ENCODE measurements at places on chromosomes 6 and 20. TPM values are rescaled to one million over a fixed set of nuclear protein-coding genes. Genes with fewer than 3 reads are reported as not detected.

SMOC2 gene
- 16.4 TPM for total RNA-seq

GRCh38 chr6:21869085-21869771, 275.7 kb downstream of the SOX4 start:
- DNase-seq, result no peak

HDAC2 gene
- 41.3 TPM for total RNA-seq

- no peak for DNase-seq
These were observed 11.5 kb upstream of the GLP1R start for GRCh38 chr6:39037082-39037508.

DNA sequence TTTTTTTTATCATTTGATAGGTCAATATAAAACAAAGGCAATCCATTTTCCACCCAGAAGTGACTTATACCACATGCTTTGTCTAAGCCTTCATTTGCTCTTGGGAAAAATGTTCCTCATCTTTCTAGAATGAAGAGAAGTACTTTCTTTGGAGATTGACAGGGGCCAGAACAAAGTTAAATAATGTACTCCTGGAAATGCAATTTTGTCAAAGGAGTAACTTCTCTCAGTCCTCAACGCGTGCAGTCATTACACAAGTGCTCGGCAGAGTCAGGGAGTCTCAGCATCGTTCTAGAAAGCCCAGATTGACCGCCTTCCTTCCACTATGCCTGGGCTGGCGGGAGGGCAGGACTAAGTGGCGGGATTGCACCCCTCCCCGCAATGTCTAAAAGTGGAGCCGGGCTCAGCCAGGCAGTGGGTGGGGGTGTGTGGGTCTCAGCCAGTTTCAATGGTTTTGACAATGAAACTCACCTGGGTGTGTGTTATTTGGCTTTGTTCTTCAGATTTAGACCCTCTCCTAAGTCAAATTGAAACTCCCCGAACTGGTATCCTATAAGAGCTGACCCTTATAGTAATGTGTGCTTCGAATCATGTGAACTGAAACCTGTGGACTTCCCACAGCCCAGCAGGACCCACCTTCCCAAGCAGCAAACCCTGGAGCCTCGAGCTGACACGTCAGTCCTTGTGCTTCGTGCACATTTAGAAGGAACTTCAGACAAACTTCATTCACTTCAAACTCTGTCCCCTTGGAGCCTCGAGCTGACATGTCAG, 63.2 kb upstream of the DUSP22 start:
- DNase-seq, result no peak

DNA sequence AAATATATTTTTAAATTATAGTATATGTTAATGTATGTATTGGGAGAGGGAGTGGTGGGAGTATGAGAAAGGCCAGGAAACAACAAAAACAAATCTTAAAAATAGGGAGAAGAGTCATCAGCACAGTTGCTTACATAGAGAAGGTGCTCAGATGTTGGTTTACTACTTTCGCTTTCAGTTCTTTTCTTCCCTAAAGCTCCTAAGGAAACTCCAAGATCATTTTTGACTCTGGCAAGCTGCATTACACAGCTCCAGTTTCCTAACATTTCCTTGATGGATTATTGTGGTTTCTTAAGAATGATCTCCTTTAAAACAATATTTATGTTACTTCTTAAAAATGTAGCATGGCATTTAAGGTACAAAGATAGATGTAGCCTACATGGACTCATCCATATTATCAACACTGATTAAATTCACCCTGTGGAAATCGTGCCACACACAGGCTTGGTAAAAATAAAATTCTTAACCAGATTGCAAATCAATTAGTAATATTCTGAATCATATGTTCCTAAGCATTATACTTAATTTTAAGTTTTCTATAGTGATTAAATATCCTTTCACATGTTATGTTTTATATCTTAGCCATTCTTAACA, 118.0 kb upstream of the MAN1A1 start:
- DNase-seq, result no peak

DNA sequence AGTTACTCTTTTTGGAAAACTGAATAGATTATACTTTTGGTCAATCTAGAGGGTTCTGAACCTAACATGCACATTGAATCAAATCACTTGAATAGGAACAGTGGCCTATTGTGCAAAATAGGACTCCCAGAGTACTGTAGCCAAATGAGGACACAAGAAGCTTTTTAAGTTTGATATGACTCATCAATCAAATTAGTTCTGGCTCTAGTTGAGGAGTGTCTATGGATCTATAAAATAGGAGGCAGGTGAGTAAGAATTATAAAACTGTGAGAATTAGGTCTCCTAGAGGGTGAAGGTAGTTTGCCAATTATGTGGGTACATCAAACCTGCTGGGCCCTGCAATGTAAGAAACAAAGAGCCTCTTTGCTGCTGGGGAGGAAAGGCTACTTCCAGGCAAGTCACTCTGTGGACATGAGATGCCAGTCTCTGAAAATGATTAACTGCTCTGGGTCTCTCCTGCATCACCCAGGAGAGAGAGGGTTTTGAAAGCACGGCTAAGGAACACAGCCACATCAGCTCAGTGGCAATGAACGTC, 112.3 kb downstream of the RCAN2 start:
- no peak for DNase-seq

DNA sequence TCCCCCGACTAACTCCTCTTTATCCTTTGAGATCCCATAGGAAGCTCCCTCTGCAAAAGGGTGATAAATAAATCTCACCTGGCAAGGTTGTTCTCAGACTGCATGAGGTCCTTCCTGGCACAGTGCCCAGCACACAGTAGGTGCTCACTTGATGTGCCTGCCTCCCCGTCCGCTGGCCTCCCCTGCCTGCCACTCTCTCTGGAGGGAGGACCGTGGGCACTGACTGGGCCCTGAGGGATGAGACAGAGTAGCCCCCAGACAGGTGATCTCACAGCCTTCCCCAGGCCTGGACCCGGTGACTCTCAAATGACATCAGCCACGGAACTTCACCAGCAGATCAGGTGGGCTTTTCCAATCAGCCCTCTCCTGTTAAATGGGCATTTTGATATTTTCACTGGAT, 57.4 kb downstream of the CHMP4B start:
- DNase-seq, result no peak

DNA sequence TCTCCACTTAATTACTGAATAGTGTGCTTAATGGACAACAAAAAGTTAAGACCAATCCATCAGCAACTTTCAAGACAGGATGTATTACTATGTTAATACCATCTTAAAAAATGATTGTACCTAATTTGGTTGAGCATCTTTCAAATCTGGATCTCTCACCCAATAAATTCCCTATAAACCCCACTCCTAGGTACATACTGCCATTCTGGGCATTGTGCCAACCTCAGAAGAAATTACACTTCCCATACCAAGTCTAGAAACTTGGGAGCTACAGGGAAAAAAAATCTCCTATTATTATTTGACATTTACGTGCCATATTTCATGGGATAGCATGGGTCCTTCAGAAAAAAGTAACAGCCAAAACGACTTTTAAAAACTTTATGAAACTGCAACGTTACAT, 5.1 kb downstream of the SYNCRIP start:
- no peak for DNase-seq

DNA sequence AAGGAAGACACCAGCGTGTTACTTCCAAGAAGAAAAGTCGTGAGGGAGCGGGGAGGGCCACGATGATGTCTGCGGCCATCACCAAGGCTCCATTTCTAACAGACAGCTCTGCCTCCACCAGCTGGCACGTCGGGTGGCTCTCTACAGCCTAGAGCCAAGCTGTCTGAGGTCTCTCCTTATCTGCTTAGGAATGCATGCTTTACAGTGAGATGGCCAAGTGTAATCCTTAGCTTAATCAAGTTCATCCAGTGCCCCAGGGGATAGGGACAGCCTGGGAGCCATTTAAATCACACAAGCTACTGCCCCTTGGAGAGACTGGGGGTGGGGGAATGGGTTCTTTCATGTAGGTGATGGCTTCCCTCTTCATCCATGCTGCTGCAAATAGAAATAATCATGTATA, 213.8 kb upstream of the CST7 start:
- DNase-seq, result no peak

KCNK17 gene
- not detected for total RNA-seq

- peak; percentile 87 for DNase-seq
These were observed 102.5 kb downstream of the NOL4L start for GRCh38 chr20:32482442-32483261.

DNA sequence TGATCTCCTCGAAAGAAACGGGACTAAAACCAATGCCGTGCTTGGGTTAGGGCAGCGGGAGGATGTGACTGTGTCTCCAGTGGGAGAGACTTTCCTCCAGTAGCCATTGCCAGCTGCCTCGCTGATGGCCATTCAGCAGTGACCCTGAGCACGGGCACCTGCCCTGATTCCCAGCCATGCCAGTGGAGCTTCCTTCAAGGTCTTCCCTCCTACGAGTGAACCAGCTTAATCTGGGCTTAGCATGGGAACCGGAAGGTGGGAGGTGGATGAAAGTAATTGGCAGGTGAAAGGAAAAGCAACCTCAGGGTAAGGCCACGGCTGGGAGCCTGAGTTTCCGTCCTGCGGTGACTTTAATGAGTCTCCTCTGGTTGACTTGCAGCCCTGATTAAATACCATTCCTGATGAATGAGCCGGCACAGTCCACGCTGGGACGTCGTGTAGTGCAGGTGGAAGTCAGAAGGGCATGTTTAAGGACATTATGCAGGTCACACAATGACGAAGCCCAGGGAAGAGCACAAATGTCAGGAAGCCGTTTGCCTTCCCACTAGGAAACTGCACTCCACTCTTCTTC, 813.5 kb downstream of the QKI start:
- DNase-seq, result no peak

C20orf204 gene
- 0.30 TPM for total RNA-seq

- DNase-seq, result no peak
These were observed 45.1 kb upstream of the BHLHE23 start for GRCh38 chr20:63051911-63052310.

GRCh38 chr6:49815166-49815565, 28.1 kb upstream of the PGK2 start:
- DNase-seq, result no peak

- DNase-seq, result no peak
These were observed 94.8 kb downstream of the MBOAT1 start for GRCh38 chr6:20117474-20117873.

NKX2-2 gene
- total RNA-seq, result not detected

DNA sequence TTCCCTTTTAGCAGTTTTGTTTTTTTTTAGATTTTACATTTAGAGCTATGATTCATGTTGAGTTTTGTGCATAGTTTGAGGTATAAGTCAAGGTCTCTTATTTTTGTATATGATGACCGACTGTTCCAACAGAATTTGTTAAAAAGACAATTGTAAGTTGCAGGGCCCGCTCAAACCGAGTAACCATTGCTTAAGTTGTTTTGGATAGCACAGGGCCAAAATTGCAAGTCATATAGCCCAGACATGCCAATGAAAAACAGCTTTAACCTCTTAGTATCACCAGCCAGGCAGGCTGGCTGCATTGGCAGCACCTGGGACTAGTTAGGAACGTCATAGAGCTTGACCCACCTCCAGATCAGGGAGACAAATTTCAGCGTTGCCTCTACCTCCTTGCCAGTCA, 47.3 kb downstream of the PFDN4 start:
- DNase-seq, result no peak

DNA sequence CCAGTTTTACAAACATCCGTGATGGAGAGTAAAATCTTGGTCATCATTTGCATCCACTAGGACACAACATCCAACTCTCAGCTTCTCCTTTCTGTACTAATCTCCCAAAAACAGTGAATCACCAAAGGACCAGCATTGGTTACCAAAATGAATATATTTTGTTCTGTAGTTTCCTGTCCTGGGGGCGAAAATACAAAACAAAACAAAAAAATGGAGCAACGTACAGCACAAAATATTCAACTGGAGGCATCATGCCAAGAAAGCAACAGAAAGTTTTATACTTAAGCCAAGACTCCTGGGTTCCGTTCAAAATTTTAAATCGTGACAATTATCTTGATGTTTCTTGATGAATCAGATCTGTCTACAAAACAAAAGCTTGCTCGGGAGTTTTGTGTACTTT, 126.6 kb upstream of the CCDC28A start:
- DNase-seq, result no peak

RWDD1 gene
- total RNA-seq, result 72.6 TPM

GRCh38 chr6:106608080-106608668, 21.1 kb downstream of the RTN4IP1 start:
- DNase-seq, result no peak

- no peak for DNase-seq
These were observed 103.1 kb downstream of the BMP2 start for GRCh38 chr20:6870559-6870958.

DNA sequence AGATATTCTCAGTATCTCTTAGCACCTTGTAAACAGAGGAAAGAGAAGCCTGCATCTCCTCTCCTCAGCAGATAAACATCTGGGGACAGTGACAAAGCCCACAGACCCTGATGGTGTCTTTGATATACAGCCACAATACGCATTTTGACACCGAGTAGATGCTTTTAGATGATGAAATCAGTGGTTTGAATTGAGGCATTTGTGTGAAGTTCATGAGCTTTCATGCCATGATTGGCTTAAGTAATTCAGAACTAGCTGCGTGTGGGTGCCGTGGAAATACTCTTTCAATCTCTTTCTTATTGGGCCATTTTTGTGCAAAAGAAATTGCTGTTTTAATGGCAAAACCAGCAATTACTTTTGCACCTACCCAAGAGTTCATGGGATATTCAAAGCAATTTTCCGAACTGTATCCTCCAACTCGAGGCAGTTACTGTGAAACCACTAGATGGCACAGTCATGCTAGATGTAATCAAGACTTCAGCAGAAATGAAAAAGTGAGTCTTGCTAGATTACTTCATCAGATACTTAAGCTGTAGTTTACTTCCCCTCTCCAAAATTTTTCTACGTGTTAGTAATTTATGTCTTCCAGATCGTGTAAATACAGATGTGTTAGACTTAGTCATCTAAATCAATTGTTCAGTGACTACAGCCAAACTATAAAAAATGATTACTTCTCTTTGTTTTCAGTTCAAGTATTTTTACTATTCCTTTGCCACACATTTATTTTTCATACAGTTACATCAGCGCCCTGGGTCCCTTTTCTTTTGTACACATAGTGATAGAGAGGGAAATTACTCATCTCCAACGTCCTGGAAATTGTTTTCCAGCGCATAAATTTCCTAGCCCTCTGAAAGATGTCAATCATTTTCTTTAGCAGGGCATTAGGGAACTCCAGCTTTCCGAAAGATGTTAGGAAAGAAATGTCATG, 49.4 kb downstream of the IYD start:
- DNase-seq, result no peak

GRCh38 chr6:161804838-161805237, 531.0 kb upstream of the AGPAT4 start:
- no peak for DNase-seq

GRCh38 chr20:25076731-25077609, 5.0 kb downstream of the VSX1 start:
- no peak for DNase-seq

Measured in Right ventricle myocardium inferior (tissue), 1 donor.